ENCODE measurements at places on chromosomes 5 and 9. TPM values are rescaled to one million over a fixed set of nuclear protein-coding genes. Genes with fewer than 3 reads are reported as not detected.

Gene TAF1L
- not detected for total RNA-seq

Gene FAM169A
- total RNA-seq, result 32.6 TPM

Gene RLN1
- 0.43 TPM for total RNA-seq

Gene SYNPO
- total RNA-seq, result 0.48 TPM

Gene TPPP
- total RNA-seq, result 1.3 TPM
